Fibroblast of the conjunctiva (primary cell): ENCODE measurements at places on chromosomes 11 and 22.
A peak's percentile ranks its signal among the peaks of the same experiment; 100 is the strongest.

DNA sequence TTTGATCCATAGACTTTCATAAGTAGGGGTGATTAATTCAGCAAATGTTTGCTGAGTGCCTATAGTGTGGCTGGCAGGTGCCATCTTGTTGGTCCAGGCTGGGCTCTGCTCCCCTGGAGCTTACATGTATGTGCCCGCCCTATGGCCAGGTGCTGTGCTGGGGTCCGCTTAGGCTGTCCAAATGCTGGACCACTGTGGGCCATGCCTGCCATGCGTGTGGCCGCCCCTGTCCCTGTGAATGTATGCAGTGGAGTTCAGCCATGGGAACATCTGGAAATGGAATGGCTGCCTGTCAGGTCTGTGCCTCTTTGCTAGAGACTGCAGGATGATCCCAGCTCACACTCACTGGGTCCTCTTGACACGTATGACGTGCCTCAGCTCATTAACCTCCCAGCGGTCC is 594.6 kb downstream of the TBC1D22A start:
- DNase-seq: no peak

DNA sequence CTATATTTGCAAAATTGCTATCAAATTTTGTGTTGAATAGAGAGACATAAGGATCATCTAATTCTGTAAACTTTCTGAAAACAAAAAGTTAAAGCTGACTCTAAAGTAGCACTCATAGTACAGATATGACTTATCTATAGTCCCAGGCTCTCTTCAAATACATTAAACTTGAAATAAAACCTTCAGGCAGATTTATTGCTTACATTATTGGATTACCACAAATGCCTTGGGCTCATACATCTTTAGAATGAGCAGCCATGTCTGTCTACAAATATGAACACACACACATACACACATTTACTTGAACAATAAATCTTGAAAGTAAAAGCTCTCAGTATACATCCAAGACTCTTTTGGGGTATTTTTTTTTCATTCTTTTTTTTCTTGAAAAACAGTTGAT is 207.9 kb downstream of the LUZP2 start:
- no peak for DNase-seq

DNA sequence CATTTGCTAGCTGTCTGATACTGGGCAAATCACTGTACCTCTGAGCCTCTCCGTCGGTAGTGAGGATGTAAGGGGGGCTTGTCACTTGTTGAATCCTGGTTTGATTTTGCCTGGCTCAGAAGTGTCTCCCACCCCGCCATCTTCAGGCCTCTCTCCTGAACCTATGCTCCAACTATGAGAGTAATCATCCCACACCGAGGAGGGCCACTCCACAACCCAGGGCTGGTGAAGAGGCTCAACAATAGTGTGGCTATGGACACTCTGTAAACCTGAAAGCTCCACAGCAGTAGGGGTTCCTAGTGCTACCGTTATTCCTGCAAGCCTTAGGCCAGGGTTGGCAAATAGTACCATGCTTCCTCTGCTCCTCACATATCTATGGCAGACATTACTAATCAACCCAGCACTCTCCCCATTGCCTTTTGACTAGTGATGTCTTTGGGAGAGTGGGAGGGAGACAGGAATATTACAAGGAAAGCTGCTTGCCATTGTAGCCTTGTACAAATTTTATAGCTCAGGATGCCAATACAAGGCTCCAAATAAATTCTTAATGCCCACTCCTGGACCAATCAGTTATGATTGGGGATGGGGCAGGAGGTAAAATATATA is 134.0 kb upstream of the TEAD1 start:
- no peak for DNase-seq

GRCh38 chr11:17720796-17721171 is 1.4 kb downstream of the MYOD1 start:
- DNase-seq: no peak

DNA sequence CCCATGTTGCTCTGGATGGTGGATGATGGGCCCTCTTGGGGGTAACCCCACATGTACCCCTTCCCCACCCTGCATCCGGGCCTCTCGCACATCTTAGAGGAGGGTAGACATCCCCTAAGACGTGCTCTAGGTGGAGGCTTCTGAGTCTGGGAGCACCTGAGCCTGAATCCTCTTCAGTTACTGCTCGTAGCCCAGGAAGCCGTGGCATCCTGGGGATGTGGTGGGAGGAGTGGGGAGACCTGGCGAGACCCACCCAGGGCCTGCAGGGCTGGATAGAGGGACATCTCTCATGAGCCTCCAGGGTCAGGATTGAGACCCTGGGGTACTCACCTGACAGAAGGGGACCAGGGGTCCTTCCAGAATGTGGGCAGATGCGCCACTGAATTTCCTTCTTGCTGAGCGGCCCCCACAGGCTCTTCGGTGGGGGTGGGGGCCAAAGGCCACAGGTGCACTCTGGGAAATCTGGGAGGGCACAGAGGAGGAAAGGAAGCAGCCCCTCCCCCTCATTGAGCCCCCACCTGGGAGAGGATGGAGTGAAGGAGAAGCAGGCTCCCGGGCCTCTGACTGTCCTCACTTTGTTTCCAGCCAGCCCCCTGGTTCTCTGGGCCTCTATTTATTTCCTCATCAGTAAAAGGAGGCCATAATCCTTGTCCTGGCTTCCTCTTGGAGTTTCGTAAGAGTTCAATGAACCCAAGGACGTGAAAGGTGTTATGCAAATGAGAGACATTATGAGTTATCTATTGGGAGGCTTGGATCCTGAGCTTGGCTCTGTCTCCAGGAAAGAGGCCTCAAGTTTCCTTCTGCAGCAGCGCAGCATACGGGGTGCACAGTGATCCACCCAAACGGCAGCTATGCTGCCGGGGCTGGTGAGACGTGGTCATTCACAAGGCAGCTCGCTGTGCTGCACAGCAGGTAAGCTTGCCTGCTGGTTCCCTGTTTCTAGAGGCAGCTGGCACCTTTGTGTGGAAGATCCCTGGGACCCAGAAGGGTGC is 31.2 kb downstream of the KCNJ4 start:
- no peak for DNase-seq

DNA sequence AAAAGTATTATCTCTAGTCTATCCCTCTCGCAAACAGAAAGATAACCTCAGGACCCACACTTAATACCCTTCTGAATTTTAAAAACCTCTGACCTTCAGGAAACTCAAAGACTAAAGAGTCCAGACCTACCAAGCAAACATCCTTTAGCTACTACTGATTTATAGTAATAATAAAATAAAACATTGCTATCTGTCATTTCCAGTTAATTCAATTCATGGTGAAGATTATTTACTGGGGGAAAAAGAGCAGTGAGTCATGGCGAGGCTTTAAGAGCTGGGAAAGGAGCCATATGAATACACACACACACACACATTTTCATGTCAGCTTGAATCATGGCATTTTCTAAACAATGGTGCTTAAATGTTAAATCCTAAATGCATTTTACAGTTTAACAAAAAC is 87.1 kb downstream of the FAM76B start:
- DNase-seq: peak; percentile 87

GRCh38 chr11:69396051-69396947 is 85.2 kb upstream of the LINC01488 start:
- DNase-seq: no peak

- DNase-seq: peak; percentile 82
Observed at GRCh38 chr11:102177974-102178631, 67.9 kb downstream of the YAP1 start.

DNA sequence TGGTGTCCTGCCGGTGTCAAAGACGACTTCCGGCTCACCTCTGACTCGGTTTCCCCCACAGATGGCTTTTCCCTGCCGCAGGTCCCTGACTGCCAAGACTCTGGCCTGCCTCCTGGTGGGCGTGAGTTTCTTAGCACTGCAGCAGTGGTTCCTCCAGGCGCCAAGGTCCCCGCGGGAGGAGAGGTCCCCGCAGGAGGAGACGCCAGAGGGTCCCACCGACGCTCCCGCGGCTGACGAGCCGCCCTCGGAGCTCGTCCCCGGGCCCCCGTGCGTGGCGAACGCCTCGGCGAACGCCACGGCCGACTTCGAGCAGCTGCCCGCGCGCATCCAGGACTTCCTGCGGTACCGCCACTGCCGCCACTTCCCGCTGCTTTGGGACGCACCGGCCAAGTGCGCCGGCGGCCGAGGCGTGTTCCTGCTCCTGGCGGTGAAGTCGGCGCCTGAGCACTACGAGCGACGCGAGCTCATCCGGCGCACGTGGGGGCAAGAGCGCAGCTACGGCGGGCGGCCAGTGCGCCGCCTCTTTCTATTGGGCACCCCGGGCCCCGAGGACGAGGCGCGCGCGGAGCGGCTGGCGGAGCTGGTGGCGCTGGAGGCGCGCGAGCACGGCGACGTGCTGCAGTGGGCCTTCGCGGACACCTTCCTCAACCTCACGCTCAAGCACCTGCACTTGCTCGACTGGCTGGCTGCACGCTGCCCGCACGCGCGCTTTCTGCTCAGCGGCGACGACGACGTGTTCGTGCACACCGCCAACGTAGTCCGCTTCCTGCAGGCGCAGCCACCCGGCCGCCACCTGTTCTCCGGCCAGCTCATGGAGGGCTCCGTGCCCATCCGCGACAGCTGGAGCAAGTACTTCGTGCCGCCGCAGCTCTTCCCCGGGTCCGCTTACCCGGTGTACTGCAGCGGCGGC is 5.5 kb downstream of the B3GNT6 start:
- DNase-seq: no peak

DNA sequence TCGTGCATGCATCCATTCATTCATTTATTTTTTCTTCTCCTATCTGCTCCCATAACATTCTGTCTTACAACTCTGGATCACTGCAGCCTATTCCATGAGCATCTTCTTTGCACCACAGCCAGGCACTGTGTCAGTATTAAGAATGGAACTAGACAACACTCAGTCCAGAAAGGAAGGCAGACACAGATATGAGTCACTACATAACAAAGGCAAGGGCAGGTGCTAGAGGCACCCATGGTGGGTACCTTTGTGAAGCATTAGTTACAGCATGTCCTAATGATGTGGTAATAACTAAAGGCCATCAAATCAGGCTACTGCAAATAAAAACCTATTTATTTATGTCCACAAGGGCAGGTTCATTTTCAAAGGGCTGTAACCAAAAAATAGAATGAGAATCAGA is 28.1 kb downstream of the TENM4 start:
- no peak for DNase-seq

DNA sequence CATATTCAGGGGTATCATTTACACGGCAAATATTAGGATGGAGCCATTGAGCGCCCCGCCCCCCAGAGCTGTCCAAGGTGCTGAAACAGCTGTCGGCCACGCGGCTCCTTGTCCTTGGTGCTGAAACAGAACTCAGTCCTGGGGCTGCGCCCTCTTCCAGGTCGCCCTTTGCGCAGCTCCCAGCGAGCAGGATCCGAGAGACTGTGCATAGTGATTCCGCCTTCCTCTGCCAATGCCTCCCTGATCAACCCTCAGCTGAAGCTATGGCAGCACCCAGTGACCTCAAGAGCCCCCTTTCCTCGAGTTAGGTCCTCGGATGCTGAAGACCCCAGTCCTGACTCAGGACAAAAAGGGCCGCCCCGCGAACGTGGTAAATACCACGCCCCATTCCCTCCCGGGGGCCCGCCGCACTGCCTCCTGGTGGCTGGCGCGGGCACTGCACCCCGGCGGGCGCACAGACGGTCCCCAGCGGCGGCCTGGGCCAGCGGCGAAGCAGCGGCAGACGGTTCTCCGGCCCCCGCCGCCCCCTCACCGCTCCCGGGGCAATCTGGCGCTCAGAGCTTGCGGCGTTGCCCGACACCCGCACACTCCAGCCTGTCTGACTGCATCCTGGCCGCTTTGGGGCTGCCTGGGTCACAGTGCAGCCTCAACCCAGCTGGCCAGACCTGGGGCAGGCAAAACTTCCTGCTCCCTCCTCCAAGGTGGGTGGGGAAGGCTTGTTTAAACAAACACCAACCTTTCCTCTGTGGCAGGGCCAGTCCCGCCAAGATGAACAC is 13.4 kb downstream of the SYT7 start:
- DNase-seq: peak; percentile 49

GRCh38 chr22:46424496-46424895 is 89.0 kb downstream of the TRMU start:
- no peak for DNase-seq

DNA sequence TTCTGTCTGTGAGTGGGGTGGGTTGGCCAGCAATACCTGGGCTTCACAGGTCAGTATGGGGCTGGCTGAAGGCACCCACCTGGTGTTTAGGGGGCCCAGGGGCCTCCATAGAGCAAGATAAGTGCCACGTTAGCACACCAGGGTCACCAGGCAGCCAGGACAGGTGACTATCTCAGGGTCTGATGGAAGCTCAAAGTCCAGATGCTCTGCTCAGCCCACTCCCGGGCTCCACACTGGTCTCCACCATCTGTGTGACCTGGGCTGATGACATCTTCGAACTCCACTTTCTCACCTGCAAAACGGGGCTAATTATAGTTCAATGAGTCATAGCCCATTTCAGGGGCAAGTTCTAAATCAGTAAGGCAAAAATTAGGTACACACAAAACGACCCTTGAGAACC is 39.4 kb upstream of the PRDM11 start:
- DNase-seq: no peak

DNA sequence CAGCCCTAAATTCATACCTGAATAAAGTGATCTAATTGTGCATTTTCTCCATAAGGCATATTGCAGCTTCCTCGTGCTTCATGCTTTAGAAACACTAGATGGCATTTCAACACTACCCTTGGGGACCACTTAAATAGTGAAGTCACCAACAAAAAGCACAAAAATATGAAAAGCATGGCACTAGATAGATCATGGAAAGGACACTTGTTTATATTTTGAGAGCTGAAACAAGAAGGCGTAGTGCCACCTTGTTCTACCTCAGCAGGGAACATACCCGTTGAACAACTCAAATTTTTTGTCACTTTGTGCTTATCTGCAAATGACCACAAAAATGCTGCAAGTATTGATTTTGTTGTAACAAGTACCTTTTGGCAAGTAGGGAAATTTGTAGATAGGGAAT is 8.6 kb downstream of the TBCEL start:
- no peak for DNase-seq

GRCh38 chr11:112162761-112163546 is 940 bp downstream of the IL18 start:
- no peak for DNase-seq

DNA sequence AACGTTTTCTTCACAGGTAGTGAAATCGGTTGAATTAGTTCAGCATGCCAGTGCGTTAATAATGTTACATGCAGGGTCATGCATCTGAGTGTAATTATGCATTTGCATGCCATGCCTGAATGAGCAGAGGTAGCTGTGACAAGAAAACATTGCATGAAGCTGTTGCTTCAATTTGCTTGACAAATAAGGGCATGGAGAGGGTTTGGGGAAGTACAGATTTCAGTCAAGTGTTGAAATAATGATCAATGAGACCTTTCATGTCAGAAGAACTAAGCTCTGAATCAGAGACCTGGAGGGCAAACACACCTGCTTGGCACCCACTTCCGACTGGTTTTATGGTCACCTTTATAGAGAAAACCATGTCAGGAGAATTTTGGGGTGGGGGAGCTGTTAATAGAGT is 221.4 kb downstream of the DBX1 start:
- DNase-seq: no peak
